ENCODE measurements at places on chromosomes 7 and 10. TPM values are rescaled to one million over a fixed set of nuclear protein-coding genes. Genes with fewer than 3 reads are reported as not detected.

AKR1C8 gene
- not detected for total RNA-seq

PPP1R17 gene
- not detected for total RNA-seq

DNA sequence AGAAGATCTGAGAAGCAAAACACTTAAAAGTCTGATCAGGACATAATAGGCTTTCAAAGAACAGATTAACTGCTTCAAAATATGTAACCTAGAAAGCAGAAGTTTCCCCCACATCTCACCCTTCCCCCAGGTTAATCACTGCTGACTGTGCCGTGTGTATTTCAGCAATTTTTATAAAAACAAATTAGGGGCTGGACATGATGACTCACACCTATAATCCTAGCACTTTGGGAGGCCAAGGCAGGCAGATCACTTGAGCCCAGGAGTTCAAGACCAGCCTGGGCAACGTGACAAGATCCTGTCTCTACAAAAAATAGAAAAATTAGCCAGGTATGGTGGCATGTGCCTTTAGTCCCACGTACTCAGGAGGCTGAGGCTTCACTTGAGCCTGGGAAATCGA, 67.6 kb upstream of the GATA3 start:
- no peaks in the 10 kb centered on the region for H3K4me1 ChIP-seq
- DNase-seq: no peak
- no peak overlapping the region for H3K27ac ChIP-seq
- H3K4me3 ChIP-seq: no peak overlapping the region
- no peaks in the 10 kb centered on the region for H3K27me3 ChIP-seq

- H3K27ac ChIP-seq: no peak overlapping the region
- no peaks in the 10 kb centered on the region for H3K4me1 ChIP-seq
- H3K36me3 ChIP-seq: no peaks in the 10 kb centered on the region
- no peaks in the 10 kb centered on the region for H3K27me3 ChIP-seq
- H3K4me3 ChIP-seq: no peak overlapping the region
Measured at GRCh38 chr7:85529831-85530230, 343.0 kb upstream of the SEMA3D start.

DNA sequence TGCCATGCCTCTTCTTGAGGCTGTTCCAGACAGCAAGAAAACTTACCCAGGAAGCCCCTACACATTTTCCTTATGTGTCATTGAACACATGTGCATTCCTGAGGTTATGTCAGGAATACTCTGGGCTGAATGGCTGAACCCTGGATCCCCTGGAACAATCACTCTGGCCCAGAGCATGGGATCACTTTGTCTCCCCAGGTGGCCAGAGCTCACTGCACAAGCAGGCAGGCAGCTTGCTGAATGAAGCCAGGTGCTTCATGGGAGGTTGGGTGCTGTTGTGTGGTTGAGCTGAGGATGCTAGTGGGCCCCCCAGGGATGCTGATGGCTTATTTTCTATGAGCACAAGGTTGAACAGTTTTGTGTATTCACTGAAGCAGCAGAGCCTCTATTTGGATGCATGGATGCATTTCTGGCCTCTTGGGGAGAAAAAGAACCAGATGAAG, 54.7 kb upstream of the NPTX2 start:
- H3K36me3 ChIP-seq: no peaks in the 10 kb centered on the region
- no peak overlapping the region for H3K4me3 ChIP-seq
- H3K4me1 ChIP-seq: no peaks in the 10 kb centered on the region
- DNase-seq: no peak
- H3K27me3 ChIP-seq: no peaks in the 10 kb centered on the region

GRCh38 chr10:61974601-61975390, 73.3 kb downstream of the ARID5B start:
- H3K27ac ChIP-seq: no peak overlapping the region
- H3K27me3 ChIP-seq: no peaks in the 10 kb centered on the region
- peaks cover 47% of the 10 kb centered on the region for H3K36me3 ChIP-seq
- no peak for DNase-seq

DNA sequence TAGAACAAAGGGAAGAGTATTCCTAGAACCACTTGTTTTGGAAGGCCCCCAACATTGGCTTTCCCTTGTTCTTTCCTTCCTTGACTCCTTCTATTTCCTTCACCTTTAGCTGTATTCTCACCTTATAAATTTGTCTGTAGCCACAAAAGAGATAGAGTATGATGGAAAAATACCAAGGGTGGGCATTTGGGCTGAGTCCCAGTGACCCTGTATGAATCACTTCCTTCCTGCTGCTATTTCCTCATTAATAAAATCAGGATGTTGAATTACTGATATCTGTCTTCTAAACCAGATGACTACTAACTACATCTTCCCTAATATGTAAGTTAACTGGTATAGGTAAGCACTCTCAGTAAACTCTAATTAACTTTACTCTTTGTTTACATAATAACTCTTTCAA, 55.1 kb downstream of the IFIT5 start:
- peaks cover 9% of the 10 kb centered on the region for H3K4me1 ChIP-seq
- no peaks in the 10 kb centered on the region for H3K36me3 ChIP-seq
- H3K4me3 ChIP-seq: no peak overlapping the region
- DNase-seq: no peak
- no peak overlapping the region for H3K27ac ChIP-seq

GRCh38 chr10:7902413-7902812, 84.1 kb downstream of the TAF3 start:
- H3K4me3 ChIP-seq: no peak overlapping the region
- H3K27ac ChIP-seq: no peak overlapping the region
- no peaks in the 10 kb centered on the region for H3K27me3 ChIP-seq
- peaks cover 15% of the 10 kb centered on the region for H3K36me3 ChIP-seq
- peaks cover 9% of the 10 kb centered on the region for H3K4me1 ChIP-seq
- no peak for DNase-seq

Data from activated CD8-positive, alpha-beta T cell treated with anti-CD3 and anti-CD28 coated beads, Interleukin-2, amount 10 ng/mL, durations not matched to agents 7 days and 5 days (primary cell).